ENCODE measurements at places on chromosomes 11 and 22.
A peak's percentile ranks its signal among the peaks of the same experiment; 100 is the strongest.

DNA sequence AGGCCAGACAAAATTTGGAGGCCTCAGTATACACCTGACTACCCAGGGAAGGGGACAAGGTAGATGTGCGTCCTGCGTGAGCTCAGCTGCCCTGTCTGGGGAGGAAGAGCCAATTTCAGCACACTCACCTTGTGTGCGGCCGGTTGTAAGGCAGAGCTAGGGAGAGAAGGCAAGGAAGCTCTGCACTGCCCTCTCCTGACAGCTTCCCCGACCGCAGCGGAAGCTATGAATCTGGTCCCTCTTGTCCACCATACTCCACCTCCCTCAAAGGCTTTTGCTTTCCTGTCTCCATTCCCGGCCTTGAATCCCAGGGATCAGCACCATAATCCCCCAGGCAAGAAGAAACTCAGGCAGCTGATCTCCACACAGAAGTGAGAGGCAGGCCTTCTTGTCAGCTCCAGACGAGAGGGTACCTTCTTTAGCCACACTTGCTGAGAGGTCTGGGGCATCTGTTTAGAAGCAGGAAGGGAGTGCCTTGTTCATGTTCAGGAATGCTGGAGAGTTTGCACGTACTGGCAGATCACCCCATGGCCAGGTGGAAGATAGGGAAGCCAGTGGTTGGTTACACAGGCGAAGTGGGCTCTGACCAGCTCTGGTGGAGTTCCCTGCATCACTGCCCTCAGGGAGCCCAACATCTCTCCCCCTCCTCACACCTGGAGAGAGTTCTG lies 62.5 kb downstream of the FEZ1 start:
- no peak for DNase-seq

GRCh38 chr11:72072348-72072747 lies 8.0 kb downstream of the NUMA1 start:
- no peak for DNase-seq

- no peak for DNase-seq
These were observed 9.7 kb downstream of the CHRM1 start for GRCh38 chr11:62911137-62912130.

DNA sequence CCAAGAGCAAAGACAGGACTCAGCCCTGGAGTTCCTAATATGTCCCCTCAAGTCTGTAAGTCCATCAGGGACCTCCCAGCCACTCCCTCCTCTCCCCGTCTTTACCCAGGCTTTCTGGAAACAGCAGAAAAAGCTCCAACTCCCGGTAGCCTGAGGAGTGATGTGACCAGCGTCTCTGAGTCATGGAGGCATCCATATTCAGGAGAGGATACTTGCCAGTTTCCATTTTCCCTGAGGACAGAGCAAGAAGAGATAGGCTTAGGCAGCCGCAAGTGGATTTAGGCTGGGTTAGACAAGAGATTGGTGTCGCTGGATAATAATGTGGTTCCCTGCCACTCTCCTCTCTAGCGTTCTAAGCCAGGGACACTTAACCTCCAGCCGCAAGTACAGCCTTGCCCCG lies 206.6 kb downstream of the GRIK4 start:
- DNase-seq: no peak

DNA sequence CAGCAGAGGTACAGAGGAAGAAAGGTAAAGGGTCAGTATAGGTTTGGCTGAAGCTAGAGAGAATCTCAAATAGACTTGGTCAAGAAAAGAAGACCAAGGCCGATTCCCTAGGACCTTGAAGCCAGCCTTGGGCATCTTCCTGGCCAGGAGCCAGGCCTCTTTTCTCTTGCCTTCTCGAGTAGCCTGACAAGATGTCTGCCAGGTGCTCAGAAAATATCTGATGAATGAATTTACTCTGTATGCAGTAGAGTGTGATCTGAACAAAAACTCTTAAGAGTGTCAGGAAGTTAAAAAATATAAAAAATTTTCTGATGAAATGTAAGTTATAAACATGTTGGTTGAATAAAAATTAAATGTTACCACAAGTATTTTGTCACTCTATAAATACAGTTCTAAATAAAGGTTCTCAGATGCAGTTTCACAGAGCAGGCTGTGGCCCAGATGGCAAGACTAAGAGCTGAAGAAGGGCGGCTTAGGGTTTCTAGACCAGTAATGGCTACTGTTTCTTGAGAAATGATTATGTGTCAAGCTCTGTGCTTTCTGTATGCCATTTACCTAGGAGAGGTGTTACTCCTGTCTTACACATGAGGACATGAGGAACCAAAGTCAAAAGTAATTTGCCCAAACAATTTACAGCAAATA lies 98.1 kb downstream of the ATXN10 start:
- DNase-seq: no peak

DNA sequence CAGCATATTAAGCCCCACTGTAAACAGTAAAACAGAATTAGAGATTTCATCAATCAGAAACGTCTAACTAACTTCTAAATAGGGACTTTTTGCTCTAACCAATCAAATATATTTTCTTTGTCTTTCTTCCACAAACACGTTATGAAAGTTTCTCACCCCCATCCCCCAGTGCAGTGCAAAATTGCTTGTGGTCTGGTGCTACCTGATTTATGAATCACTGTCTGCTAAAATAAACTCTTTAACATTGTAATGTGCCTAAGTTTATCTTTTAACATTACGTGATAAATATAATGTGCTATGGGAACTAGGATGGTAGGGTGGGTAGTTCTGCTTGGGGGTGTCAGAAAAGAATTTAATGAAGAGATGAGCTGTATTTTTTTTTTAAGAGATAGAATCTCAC lies 47.3 kb upstream of the SLC5A1 start:
- no peak for DNase-seq

GRCh38 chr11:61076506-61077304 lies 25.6 kb upstream of the CD5 start:
- DNase-seq: no peak

- no peak for DNase-seq
These were observed 129.7 kb downstream of the TRIM44 start for GRCh38 chr11:35792148-35792845.

DNA sequence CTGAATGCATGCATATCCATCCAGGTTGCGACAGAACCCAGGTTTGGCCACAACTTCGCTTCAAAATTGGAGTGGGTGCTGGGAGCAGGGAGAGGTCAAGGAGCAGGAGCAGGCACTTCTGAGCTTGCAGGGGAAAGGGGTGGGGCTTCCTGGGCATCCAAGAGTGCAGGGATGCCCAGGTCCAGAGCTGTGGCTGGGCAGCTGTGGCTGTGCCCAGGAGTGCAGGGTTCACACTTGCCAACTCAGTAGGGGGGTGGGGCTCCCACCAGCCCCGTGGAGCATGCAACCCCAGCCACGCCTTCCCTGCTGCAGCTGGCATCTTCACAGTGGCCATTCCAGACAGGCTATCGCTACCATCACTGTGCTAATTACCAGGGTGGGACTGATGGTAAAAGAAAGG lies 115.3 kb upstream of the MTNR1B start:
- no peak for DNase-seq

DNA sequence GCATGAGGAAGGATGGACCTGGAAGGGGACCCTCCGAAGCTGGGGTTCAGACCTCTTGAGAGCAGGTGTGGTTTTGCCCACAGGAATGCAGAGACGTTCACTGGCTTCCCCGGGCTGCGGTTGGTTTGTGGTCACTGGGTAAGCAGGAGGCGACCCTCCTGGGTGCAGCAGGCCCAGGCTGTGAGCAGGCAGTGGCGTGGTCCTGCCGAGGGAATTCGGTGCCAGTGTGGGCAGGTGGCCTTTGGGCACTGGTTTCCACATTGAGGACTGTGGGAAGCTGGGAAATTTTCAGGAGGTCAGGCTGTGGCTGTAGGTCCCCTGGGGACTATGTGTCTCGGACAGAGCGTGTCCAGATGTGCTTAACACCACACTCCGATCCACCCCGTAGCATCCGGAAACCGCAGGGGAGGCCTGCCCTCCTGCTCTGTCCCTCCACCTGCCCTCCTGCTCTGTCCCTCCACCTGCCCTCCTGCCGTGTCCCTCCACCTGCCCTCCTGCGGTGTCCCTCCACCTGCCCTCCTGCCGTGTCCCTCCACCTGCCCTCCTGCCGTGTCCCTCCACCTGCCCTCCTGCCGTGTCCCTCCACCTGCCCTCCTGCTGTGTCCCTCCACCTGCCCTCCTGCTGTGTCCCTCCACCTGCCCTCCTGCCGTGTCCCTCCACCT lies 27.5 kb downstream of the TPCN2 start:
- DNase-seq: no peak

DNA sequence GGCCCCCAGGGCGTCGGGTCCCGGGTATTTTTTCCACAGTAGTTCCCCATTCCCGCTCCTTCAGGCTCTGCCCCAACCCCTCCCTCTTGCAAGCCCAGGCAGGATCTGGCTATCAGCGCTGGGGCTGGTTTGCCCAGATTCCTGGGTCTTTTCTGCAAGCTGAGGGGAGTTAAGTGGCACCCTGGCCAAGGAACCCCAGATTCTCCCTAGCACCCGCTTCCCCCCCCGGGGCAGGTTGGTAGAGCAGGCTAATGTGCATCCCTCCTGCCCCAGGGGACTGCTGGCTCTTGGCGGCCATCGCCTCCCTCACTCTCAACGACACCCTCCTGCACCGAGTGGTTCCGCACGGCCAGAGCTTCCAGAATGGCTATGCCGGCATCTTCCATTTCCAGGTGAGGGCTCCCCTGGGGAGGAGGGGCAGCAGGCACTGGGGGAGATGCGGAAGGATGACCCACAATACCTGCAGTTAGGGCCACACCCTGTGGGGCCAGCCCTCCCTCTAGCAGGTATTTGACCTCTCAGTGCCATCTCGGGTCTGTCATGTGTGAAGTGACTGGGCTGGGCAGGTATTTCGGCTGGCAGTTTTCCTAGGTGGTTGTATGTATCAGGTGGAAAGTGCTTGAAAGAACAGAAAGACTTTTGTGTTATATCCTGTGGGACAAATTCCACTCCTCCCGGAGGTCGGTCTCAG lies 1.6 kb downstream of the CAPN1 start:
- peak; percentile 64 for DNase-seq

GRCh38 chr22:41361716-41362310 lies 19.9 kb upstream of the TEF start:
- DNase-seq: no peak

DNA sequence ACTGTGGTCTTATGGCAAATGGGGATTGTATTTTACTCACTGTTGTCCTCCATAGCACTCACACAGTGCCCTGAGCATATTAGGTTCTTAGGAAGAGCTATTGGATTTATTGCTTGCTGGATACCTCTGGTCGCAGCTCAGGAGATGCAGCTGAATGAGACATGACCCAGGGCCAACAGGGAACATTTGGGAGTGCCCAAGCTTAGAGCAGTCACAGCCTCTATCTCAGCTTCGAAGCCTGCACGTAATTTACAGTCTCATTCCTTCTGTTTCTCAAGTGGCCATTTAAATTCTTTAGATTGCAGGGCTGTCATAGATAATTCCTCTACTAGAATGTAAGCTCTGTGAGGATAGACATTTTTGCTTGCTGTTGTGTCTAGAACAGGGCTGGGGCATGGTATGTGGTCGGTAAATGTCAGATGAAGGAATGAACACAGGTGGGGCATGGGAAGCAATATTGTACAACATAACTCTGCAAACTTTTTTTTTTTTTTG lies 192.8 kb downstream of the GRIK4 start:
- no peak for DNase-seq

GRCh38 chr22:22037229-22037628 lies 54.6 kb upstream of the TOP3B start:
- DNase-seq: peak; percentile 76

- DNase-seq: no peak
These were observed 69.1 kb downstream of the CDKN1C start for GRCh38 chr11:2816523-2816922.

GRCh38 chr11:111539426-111540113 lies 950 bp upstream of the LAYN start:
- DNase-seq: no peak

DNA sequence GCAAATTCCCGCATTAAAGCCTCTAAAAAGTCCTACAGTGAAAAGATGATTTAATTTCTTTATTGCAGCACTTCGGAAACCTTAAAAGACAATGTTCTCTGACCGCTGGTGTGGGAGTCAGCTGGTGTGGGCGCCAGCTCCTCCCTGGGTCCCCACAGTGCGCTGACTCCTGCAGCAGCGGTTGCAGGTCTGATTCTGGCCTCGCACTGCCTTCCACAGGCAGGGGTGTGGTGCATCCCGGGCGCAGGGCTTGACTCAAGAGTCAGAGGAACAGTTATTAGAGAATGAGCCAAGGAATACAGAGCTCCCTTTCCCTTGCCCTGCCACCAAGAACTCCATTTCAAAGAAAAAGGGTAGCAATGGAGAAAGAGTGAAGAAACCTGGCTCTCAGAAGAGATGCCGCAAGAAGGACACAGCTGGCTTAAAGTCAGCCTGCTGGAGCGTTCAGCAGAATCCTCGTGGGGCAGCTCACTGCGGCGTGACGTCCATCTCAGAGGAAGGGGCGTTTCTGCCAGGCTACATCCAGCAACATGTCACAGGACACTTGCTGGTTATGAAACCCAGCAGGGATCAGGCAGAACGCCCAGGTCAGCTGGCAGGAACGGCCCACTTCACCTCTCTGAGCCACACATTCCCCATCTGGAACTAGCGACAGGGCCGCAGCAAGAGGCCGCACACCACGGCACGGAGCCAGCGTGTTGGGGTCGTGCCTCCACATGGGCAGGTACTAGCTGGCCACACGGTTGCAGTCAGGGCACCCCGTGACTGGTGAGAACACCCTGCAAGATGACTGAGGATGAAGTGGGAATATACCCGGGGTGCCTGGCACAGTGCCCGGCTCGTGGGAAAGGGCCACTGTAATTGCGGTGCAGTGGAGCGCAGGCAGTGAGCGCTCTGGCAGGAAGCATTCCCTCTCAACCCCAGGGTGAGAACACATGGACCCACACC lies 18.1 kb upstream of the EFCAB6 start:
- peak; percentile 56 for DNase-seq

GRCh38 chr11:87092159-87092558 lies 54.4 kb downstream of the TMEM135 start:
- DNase-seq: no peak

- no peak for DNase-seq
These were observed 15.2 kb upstream of the TH start for GRCh38 chr11:2186669-2187279.

GRCh38 chr22:45776313-45776585 lies 104.6 kb downstream of the ATXN10 start:
- no peak for DNase-seq

GRCh38 chr22:40826984-40827741 lies 8.0 kb upstream of the SLC25A17 start:
- no peak for DNase-seq

DNA sequence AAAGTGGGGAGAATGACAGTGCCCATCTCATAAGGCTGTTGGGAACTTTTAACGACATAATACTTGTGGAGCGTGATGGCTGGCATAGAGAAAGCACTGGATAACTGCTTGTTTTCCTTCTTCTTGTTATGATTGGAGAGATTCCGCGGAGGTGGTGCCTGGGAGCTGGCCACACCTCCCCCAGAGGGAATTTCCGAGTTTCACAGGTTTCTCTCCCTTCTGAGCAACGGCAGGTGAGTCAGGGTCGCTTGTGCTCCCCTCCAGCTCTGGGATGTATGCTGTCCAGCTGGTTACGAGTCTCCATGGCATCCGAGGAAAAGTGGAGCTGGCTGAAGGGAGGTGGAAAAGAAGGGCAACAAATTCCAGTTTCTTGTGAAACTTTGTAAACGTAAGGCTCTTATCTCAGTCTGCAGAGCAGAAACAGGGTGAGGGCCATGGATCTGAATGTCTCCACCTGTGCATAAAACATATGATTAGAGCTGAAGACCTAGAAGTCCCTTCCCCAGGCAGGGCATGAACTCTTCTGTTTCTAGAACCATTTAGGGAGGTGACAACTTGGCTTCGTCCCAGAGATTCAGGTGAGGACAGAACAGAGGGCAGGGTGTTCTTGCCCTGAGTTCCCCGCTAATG lies 10.0 kb upstream of the PLET1 start:
- DNase-seq: no peak

- DNase-seq: peak; percentile 35
These were observed 11.5 kb upstream of the NEAT1 start for GRCh38 chr11:65410936-65411680.

GRCh38 chr11:92246630-92247029 lies 22.0 kb downstream of the FAT3 start:
- DNase-seq: no peak

Measured in Peyer's patch (tissue), 4 donors.